ENCODE measurements at places on chromosomes 3 and 15.

DNA sequence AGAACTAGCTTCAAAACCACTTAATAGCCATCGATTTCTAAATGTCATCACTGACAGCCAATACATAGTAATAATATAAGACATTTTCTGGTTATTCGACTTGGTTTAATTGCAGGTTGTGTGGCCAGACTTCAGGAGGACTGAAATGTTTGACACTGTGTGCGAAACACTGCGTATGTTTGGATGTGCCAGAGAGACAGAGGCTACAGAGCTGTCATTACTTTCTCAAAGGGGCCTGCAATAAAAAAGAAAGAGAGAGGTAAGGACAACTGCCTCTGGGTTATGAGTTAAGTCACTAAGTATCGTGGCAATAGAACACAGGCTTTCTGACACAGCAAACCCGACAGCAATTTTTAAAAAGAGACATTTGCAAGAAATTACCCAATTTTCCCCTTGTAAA, 882 bp downstream of the LMOD3 start:
- DNase-seq, result no peak

- no peak for DNase-seq
Measured at GRCh38 chr3:34323517-34323916, 525.1 kb downstream of the PDCD6IP start.

GRCh38 chr3:72338942-72339669, 509.1 kb downstream of the SHQ1 start:
- no peak for DNase-seq

DNA sequence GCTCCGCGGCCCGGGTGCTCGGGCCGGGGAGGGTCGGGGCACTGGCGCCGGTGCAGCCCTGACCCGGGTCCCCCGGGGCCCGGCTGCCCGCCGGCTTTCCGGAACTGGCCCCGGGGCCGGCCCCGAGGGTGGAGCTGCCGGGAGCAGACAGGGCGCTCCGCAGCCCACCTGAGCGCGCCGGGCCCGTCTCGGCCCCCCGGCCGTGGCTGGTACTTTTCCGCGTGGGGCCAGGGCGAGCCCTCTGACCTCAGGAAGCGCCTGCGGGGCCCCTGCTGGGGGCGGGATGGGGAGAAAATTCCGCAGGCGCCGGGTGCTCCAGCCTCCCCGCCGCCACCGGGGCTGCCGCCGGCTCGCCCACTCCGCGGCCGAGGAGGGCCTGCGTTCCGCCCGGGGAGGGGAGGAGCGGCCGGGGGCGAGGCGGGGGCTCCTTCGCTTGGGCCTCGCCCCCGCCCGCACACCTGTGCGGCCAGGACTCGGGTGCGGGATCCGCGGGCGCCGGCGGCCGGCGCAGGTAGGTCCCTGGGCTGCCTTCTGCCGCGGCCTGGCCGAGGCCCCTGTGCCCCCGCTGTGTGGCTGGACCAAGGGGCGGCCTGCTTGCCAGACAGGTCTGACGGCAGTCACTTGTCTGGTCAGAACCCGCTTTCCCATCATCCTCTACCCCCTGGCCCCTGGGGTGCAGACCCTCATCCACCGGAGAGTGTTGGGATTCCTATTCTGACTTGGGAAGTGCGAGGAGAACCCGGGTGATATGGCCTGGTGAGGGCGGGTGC, 3.5 kb downstream of the FURIN start:
- DNase-seq, result peak; percentile 47
